Urinary bladder (tissue), 4 donors: ENCODE measurements at places on chromosomes 2 and 18. TPM values are rescaled to one million over a fixed set of nuclear protein-coding genes. Genes with fewer than 3 reads are reported as not detected.

The POMC gene
- total RNA-seq: 1.5 TPM

The SERPINB4 gene
- total RNA-seq: not detected

The IAH1 gene
- total RNA-seq: 40.0 TPM

The ZCCHC2 gene
- total RNA-seq: 13.4 TPM

The TIMM21 gene
- 26.7 TPM for total RNA-seq

The C1QL2 gene
- total RNA-seq: not detected

The FARSB gene
- total RNA-seq: 17.1 TPM

The GPBAR1 gene
- 1.6 TPM for total RNA-seq

The ALPI gene
- total RNA-seq: not detected

The STAT4 gene
- total RNA-seq: 7.1 TPM

The TTC27 gene
- total RNA-seq: 22.9 TPM

The CDH2 gene
- 18.7 TPM for total RNA-seq

The ALPG gene
- not detected for total RNA-seq

The PSMA8 gene
- not detected for total RNA-seq

The MMADHC gene
- 140 TPM for total RNA-seq

The NGEF gene
- total RNA-seq: 4.1 TPM

The FAP gene
- 57.7 TPM for total RNA-seq

The GAD1 gene
- total RNA-seq: 0.85 TPM

The PRKAG3 gene
- 1.2 TPM for total RNA-seq

The KCTD18 gene
- 20.3 TPM for total RNA-seq

The ASPRV1 gene
- 2.9 TPM for total RNA-seq

The TUBB8B gene
- not detected for total RNA-seq

The CDCA7 gene
- 10.1 TPM for total RNA-seq

The PEX13 gene
- 53.6 TPM for total RNA-seq

The IGFBP2 gene
- total RNA-seq: 136 TPM

The RAB31 gene
- 37.1 TPM for total RNA-seq

The PAX8 gene
- 0.26 TPM for total RNA-seq

The TAF4B gene
- 5.0 TPM for total RNA-seq
